ENCODE measurements at places on chromosomes 1 and 21. TPM values are rescaled to one million over a fixed set of nuclear protein-coding genes. Genes with fewer than 3 reads are reported as not detected.

- DNase-seq, result no peak
Measured at GRCh38 chr1:23804183-23804835, 3.8 kb upstream of the GALE start.

CLCA4 gene
- total RNA-seq, result not detected

GRCh38 chr1:214427871-214428277, 123.5 kb downstream of the PTPN14 start:
- peak; percentile 41 for DNase-seq

OMA1 gene
- total RNA-seq, result 26.9 TPM
